ENCODE measurements at places on chromosomes 4 and X. TPM values are rescaled to one million over a fixed set of nuclear protein-coding genes. Genes with fewer than 3 reads are reported as not detected.

DNA sequence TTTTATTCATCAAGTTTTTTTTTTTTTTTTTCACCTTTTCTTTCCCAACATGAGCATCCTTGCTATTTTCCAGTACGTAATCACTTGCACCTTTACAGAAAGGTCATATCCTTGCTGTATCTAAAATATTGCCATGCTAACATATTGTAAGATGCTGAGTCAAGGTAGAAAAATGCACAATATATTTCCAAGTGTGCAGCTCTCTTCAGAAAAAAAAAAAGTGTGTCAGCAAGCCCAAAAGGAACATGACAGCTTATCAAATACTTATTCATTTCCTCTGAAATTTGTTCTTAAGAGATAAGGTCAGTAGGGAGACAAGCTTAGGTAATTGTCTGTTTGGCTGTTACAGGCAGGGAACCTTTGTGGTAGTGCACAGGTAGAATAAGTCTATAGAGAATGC is 27.0 kb downstream of the SH2D1A start:
- DNase-seq: no peak

HDAC8 gene
- total RNA-seq: 22.5 TPM

DNA sequence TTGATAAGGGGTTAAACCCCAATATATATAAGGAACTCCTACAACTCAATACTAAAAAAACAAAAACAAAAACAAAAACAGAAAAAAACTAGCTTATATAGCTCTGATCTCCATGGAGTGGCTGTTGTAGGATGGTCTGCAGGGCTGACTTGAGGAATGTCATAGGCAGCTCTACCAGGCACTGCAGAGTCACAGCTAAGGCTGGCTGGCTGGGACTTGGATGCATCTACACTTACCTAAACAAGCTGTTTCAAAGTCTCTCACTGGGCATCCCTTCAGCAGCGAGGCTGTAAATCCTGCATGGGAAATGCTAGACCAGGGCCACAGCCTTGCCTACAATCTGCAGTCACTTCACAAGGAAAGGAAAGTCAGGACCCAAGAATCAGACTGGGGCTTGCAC is 61.3 kb downstream of the HOPX start:
- DNase-seq: peak; percentile 20

GRCh38 chrX:153954558-153955227 is 10.2 kb upstream of the RENBP start:
- no peak for DNase-seq

GALNT7 gene
- 79.9 TPM for total RNA-seq

DNA sequence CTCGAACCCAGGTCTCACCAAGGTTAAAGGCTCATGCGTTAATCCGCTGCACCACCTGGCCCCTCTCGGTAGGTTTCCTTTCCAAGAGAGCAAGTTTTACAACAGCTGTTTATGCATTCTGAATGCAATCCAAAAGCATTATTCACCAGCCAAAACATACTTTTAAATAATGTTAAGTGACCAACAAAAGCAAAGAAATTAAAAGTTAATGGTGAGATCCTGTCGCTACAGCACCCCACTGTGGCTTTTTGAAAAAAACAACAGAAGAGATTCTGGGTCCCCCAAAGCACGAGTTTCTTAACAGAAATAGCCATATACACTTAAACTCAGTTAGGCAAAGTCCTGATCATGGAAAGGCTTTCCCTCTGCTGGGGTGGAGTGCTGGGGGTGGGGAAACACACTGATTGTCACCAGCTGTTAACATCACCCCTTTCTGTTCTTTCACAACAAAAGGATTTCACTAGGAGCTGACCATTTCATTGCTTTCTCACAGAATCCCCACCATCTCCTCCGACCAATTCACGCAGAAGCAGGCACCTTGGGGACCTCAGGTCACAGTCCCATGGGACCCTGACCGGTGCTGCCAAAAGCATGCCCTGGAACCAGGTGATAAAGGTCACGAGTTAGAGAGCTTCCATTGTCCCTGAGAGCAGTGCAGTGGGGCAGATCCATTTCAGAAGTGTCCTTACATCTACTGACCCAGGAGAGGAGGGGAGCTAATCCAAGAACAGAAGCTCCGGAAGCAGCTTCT is 51.2 kb downstream of the ZNF827 start:
- DNase-seq: no peak

- DNase-seq: no peak
These were observed 129.1 kb downstream of the MSL3 start for GRCh38 chrX:11887175-11887574.

DNA sequence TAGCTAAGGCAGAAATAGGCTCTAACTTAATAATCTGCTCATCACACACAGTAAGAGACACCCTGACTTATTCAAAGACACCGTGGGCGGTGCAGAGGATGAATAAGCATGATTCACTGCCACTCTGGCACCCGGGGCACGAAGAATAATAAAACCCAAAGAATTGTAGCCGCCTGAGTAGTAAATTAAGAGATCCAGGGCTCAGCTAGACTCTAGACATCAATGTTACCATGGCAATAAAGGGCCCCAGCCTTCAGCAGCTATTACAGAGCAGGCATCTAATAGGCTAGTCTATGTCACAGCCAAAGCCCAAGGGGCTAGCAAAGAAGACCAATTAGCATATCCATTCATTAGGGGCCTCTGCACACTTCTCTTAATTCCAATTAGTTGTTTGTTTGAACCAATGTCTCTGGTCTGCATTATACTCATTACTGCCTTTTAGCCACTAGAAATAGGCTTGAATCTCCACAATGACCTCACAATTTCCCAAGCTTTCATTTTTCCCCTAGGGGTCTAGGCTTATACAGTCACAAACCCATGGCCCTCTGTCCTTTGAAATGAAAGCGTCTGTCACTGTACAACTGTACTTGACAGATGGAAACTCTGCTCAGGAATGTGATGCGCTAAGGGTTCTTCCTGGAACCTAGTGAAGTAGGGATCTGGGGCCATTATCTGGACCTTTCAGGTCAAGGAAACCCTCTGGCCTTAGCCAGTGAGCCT is 3.0 kb upstream of the ATP1B4 start:
- no peak for DNase-seq

DNA sequence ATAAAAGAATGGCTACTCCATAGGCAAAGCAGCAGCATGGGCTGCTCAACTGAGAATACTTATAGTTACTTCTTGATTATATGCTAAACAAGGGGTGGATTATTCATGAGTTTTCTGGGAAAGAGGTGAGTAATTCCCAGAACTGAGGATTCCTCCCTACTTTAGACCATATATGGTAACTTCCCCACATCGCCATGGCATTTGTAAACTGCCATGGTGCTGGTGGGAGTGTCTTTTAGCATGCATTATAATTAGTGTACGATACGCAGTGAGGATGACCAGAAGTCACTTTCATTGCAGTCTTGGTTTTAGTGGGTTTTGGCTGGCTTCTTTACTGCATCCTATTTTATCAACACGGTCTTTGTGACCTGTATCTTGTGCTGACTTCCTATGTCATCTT is 141.5 kb downstream of the MAGEB17 start:
- DNase-seq: no peak

DNA sequence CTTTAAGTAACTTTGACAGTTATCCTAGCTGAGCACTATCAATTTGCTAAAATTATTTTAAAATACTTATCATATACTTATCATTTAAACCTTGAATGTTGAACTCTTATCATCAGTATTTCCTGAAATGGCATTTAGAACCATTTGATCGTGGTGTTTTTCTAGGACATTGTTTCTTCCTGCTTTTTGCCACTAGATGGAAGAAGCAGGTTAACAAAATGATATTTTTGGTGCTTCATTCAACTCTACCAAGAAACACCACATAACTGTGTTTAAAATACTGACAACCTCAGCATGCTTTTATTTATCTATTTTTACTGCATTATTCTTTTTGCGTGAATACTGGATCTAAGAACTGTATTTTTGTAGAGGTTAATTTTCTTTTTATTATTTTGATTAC is 44.6 kb downstream of the C4orf33 start:
- no peak for DNase-seq

DNA sequence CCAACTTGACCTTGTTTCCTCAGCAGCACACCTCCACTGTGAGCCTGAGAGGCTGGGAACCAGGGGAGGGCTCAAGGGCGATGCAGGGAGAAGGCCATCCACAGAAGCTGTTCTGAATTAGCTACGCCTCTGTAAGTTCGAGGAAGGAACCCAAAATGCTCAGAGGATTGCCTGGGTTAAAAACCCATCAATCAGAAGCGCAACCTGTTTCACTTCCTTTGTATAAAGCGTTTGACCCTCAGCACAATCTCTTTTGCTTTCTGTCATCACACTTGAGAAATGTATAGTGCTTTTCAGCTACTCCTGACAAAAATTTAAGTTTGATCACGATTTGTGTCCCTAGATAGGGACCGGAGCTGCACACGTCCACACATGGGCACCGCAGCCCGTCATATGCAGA is 48.0 kb upstream of the MAP3K15 start:
- DNase-seq: no peak

PCSK1N gene
- 7.4 TPM for total RNA-seq

HAND2 gene
- 0.09 TPM for total RNA-seq

TRPC3 gene
- total RNA-seq: 0.26 TPM

TMEM31 gene
- total RNA-seq: 0.27 TPM

CXCL9 gene
- total RNA-seq: not detected

GRCh38 chrX:106898462-106898861 is 4.7 kb downstream of the RIPPLY1 start:
- DNase-seq: no peak

DNA sequence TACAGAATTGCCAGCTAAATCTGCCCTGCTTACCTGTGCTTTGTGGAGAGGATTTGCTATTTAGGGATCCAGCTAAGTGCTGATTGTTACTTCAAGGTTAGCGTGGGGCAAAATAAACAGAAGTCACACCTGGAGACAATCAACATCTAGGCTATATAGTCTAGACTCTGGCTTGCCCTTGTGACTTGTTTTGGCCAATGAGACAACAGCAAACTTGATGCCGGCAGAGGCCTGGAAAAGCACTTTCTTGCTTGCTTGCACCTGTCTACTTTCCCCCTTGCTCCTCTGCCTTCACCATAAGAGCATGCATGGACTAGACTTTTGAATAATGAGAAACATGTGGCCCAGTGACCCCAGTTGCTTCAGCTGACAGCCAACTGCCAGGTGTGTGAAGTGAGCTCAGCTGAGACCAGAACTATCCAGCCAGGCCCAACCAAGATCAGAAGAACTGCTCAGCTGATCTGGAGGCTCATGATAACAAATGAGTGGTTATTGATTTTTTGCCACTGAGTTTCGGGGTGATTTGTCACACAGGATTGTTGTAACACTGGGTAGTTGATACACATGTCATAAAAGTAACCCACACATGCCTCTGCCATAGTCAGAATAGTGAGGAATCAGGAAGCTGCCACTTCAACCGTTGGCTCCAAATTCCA is 164.4 kb downstream of the RBMX2 start:
- no peak for DNase-seq
